ENCODE measurements at places on chromosomes 7 and 10.

DNA sequence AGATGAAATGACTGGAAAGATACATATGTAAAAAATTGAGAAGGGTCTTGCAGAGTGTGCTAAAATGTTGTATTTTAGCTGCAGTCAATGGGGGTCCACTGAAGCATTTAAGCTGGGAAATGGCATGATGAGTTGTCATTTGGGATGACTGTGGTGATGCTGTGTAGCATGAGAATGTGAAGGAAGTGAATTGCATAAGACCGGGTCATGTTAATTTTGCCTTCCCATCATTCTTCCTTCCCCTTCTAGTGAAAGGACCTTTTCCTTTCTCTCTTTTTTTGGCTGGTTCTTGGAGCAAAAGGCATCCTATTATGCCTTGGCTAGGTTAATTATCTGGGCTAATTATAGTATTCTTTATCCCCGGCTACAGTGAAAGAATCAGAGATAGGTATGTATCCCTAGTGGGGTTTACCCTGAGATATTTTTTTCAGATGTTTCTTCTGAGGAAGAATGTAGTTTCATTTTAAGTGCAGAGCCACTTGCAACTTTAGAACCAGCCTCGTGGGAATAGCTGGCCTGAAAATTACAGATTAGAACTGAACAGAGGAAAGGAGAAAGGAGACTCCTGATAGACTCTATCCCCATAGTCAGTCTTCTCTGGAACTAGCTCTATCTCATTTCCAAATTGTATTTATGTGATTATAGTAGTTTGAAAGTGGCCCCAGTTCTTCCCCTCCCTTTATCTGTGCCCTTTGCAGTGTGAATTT, 93.6 kb downstream of the HGF start:
- no peak for DNase-seq

- no peak for DNase-seq
Measured at GRCh38 chr10:120042705-120043104, 150.2 kb downstream of the SEC23IP start.

DNA sequence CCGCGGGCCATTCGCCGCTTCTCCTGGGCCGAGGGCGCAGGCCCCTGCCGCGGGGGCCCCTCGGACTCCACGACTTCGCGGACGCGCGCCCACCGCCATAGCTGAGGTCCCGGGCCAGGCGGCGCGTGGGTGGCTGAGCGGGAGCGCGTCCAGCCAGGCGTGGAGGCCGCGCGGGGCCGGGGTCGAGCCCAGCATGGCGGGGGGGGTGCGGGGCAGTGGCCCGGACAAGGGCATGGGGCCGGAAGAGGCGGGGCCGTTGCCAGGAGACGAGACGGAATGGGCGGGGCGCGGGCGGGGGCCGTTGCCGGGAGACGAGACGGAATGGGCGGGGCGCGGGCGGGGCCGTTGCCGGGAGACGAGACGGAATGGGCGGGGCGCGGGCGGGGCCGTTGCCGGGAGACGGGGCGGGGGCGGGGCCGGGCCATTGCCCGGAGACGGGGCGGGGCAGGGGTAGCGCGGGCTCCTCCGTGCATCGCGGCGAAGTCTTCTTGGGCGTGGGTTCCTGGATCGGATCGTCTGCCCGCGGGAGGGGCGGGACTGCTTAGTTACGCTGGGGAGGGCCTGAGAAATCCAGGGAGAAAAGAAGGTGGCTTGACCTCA, 14.8 kb downstream of the ADAM8 start:
- DNase-seq: peak; percentile 87

DNA sequence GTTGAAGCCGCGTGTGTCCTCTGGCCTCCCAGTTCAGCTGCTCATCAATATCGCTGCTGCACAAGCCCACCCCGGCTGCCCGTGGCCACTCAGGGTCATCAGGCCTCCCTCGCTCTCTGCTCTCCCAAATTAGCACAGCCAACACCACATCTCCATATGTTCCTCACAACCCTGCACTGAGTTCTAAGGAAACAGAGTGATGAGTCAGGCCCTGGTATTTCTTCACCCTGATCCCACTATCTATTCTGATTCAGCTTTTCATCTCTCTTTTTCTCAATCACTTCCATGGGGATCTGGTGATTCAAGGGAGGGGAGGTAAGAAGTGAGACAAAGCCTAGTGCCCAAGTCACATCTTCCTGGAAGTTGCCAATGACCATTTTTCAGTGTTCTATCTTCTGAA, 23.8 kb downstream of the CYTH3 start:
- DNase-seq: no peak

DNA sequence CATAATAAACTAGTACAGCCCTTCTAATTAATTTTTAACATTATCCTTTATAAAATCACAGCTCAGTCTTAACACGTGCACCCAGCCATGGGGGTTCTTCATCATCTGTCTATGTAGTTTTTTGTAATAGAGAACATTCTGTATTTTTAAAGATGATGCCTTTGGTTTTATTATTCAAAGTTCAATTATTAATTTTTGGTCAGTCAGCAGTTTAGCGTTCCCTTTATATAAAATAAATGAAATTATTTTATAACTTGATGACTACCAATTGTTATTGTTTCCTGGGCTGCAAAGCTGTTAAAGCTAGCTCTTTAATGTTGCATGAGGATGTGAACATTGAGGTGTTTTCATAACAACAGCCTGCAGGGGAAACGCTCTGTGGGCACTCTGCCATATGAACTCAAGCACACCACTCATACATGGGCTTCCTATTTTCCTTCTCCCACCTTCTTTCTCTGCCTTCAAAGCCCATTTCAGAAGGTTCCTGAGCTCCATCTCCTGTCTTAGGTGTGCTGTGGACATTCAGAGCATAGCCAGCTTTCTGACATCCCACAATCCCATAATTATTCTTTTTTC, 172.0 kb upstream of the YAE1 start:
- DNase-seq: no peak

DNA sequence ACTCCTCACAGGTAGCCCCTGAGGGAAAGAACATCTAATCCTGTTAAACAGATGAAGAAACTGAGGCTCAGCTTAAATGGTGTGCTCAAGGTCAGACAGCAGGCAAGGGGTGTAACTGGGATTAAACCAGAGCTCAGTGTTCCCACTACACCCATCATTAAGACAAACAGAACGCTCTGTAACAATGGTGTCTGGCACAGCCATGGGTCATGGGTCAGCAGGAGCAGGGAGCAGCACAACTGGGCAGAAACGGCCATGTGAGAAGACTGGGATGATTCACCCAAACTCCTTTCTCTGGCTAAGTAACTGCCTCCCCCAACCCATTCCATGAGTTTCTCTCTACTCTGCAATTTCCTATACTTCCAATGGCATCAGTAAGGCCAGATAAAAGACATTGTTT, 85.5 kb upstream of the PDE1C start:
- no peak for DNase-seq

- no peak for DNase-seq
Measured at GRCh38 chr7:26993816-26994810, 101.7 kb downstream of the HOXA1 start.

GRCh38 chr7:76260171-76260703, 42.2 kb upstream of the HSPB1 start:
- peak; percentile 36 for DNase-seq

GRCh38 chr10:84842593-84842992, 514.2 kb downstream of the CCSER2 start:
- DNase-seq: no peak

DNA sequence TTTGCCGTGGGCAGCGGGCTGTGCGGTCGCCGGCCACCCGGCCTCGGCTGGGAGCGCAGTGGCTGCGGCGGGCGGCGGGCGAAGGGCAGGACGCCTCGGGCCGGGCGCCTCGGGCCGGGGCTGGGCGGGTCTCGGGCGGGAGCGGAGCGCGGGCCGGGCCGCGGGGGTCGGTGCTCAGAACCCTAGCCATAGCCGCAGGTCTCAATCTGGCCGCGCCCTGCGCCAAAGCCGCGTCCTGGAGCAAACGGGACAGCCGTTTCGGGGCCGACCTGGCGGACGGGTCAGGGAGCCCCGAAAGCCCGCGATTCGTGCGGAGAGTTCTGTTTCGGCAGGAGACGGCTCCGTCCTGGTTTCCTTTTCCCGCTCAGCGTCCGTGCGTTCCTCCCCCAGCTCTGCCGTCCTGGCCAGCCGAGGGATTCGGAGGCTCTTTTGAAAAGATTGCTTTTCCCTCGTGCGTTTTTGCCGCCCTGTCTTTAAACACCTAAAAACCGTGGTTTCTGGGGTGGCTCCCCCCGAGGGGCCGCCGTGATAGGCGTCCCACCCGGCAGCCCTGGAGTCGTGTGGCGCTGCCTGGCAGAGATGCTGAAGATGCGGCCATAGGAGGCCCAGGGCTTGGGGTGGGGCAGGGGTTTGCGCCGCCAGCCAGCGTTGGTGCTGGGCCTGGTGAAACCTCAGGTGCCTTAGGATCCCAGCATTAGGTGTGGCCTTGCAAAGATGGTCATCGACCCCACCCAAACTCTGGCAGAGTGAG, 727 bp downstream of the RET start:
- no peak for DNase-seq

DNA sequence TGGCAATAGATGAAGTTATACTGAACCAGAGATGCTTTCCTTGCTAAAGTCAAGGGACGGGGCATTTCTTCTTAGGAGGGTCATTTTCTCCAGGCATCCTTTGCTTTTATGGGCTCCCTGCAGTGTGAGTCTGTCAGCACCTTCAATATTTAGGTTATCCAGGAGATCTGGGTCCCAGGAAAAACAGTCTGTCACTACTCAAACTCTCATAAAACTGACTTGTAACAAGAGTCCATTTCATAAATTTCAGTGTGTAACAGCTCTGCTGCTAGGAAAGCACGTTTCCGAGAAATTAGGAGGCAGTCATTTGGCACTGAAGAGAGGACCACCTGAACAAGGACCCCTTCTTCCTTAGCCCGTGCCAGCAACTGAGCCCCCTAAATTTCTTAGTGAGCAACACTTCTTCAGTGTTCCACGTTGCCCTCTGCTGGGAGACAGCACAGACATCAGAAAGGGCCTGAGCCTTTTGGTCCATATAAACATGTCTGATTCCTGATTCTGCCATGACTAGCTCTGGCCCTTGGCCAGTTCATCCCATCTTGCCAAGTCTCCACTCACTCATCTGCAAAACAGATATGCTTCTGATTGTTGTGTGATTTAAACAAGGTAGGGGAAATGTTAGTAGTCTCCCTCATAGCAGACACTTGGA, 7.2 kb downstream of the GCC1 start:
- no peak for DNase-seq

DNA sequence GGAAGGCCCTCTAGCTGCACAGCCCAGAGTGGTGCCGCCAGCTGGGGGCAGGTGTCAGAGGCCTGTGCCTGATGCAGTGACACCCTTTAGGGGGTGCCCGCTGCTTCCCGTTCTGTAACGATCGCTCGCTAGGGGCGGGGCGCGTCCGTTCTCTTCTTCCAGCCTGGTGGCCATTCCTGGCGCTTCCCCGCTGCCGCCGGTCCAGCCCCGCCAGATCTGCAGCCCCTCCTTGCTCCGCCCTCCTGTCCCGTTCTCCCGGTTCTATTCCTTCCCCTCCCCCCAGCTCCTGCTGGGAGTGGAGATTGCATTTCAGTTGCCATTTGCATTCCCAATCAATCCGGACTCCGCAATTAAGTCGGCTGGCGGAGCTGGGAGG, 39.2 kb downstream of the AGAP3 start:
- DNase-seq: no peak

GRCh38 chr10:132452216-132452650, 55.2 kb downstream of the PWWP2B start:
- peak; percentile 48 for DNase-seq

DNA sequence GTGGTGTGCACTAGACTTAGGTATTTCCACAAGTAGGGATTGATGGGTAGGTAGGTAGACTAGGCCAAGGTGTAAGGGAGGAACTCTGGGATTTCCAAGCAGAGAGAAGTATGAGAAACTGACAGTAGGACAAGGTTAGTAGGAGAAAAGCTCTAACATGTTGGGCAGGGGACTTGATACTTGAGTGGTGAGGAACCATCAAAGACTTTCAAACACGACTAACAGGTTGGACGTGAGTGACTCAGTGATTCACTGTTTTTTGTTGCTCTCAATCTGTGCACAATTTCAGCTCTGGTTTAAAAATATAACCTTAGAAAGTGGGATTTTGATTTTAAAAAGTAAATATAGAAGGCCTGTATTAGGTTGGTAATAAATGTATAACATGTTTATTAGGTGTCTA, 44.4 kb downstream of the KLHDC10 start:
- no peak for DNase-seq

DNA sequence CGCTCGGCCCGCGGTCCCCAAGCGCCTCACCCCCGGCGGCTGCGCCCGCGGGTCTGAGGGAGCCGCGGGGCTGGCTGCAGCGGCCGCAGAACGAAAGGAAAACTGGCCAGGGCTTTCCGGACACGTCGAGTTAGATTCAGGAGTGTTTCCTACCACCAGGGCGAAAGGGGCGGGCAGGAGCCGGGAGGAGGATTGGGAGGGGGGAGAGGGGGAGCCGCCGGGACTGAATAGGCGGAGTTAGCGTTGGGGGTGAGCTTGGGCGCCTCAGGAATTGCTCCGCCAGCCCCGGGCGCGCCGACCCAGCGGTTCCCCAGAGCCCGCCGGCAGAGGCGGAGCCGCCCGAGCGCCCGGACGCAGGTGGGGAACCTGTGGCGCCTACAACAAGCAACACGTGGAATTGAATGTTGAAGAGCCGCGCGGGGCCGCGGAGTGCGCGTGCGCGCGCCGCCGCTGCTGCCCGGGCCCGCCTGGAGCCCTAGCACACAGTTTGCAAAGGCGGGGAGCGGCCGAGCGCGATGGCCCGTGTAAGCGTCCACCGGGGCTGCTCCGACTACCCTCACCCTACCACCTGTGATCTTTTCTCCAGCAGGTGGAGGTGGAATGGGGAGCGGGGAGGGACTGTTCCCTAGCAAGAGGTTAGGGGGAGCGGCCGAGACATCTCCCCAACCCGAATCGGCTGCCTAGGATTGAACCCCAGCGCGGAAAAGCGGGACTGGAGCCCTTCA, at the start of gene CADPS2:
Gene CADPS2, minus strand, starts transcription at position 104 of the 725 bp plus-strand sequence. CDS start 123 bp downstream, outside the sequence.
- DNase-seq: no peak

DNA sequence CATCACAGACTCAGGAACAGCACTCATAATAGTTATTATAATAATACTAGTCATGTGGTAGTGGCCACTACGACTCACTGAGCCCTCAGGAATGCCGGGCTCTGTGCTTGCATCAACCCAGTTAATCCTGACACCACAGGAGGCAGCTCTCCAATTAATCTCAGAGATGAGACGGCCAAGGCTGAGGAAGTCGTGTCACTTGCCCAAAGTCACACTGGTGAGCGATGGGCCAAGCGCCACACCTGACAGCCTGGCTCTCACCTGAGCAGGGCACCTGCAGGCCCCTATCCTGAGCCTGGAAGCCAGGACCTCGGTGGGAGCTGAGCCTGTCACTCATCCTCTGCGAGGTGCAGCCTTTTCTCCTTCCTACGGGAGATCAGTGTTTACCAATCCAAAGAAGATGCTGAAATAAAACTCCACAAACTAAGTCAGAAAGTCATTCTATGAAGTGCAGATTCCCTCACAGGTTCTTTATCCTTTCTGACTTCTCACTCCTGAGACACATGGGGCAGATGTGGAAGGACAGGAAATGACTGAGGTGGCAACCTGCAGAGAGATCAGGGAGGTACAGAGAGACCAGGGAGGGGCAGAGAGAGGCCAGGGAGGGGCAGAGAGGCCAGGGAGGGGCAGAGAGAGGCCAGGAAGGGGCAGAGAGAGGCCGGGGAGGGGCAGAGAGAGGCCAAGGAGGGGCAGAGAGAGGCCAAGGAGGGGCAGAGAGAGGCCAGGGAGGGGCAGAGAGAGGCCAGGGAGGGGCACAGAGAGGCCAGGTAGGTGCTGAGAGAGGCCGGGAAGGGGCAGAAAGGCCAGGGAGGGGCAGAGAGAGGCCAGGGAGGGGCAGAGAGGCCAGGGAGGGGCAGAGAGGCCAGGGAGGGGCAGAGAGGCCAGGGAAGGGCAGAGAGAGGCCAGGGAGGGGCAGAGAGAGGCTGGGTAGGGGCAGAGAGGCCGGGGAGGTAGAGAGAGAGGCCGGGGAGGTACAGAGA, 38.5 kb downstream of the VIPR2 start:
- DNase-seq: no peak
